ENCODE measurements at places on chromosomes 16 and 17.

GRCh38 chr17:72635034-72635635 lies 457.4 kb downstream of the SLC39A11 start:
- DNase-seq: no peak

GRCh38 chr17:60851181-60851580 lies 173.5 kb downstream of the BCAS3 start:
- no peak for DNase-seq

- no peak for DNase-seq
Observed at GRCh38 chr16:9159839-9160550, 68.6 kb downstream of the HAPSTR1 start.

DNA sequence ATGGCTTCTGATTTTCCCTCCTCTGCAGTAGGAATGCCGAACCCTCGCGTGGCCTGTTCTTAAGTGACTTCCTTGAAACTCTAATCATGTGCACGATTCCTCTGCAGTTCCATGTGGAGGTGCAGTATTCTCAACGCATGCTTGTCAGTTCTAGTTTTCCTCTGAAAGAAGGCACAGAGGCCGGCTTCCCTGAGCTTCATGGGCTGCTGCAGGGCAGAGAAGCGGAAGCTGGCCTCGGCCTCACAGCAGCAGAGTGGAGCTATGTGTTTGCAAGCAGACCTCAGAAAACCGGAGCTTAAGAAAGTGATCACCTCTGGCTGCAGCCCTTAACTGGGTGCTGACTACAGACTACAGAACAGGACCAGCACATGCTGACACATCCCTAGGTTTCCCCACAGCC lies 500.7 kb downstream of the GRIN2A start:
- DNase-seq: no peak

DNA sequence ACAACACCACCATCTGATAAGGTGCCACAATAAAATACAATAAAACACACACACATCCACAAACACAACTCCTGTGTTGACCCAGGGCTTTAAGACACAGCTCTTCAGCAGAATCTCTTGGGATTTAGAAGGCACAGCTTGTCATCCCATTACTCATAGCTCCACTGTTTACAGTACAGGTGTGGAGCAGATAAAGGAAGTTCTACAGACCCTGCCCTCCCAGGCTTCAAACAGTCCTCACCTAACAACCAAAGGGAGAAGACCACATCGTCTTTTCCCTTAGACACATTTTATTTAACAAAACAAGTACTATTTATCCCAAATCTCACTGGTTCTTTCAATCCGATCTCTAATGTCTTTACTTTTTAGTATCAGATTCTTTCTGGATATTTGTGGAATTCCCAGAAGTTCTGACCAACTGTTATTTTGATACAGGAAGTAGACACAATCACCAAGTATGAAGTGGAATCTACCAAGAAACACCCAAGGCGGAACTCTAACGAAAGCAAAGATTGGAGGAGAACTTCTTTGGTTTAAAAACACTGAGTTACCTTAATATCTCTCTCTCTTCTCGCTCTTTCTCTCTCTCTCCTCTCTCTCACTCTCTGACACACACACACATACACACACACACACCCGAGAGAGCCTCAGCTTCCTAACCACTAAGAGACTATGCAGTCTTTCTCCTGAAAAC lies 46.1 kb downstream of the CYTH1 start:
- peak; percentile 31 for DNase-seq

DNA sequence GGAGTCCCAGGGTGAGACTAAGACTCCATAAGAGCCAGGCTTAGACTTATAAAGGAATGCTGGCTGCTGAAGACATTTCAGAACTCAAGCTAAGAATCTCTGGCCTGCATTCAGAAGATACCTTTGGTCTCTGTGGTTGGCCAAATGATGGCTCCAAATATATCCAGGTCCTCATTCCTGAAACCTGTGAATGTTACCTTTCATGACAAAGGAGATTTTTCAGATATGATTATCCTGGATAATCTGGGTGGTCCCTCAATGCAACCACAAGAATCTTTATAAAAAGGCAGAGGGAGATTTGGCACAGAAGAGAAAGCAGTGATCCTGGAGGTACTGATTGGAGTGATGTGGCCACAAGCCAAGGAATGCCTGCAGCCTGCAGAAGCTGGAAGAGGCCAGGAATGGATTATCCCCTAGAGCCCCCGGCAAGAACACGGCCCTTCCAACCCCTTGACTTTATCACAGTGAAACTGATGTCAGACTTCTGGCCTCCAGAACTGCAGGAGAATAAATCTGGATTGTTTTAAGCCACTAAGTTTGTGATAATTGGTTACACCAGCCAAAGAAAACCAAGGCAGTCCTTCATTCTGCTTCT lies 253.3 kb downstream of the SLC39A11 start:
- DNase-seq: no peak

DNA sequence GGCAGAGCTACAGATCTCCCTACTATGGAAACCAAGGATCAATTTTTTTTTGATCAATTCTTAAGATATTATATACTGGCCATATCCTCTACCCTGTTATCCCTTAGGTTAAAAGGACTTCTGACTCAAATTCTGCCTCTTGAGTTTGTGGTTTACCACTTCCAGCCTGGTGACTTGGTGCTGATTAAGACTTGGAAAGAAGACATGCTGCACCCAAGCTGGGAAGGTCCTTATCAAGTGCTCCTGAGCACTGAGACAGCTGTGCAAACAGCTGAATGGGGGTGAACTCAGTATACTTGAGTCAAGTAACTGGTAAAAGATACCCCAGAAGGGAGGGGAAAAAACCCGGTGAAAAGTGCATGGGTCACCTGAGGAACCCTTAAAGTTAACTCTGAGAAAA lies 20.5 kb upstream of the SPACA3 start:
- no peak for DNase-seq

GRCh38 chr17:45313996-45314740 lies 2.7 kb downstream of the MAP3K14 start:
- no peak for DNase-seq
